Activated CD8-positive, alpha-beta memory T cell treated with anti-CD3 and anti-CD28 coated beads, Interleukin-2, amount 10 ng/mL, durations not matched to agents 7 days and 5 days (primary cell): ENCODE measurements at places on chromosomes 12 and 14.

DNA sequence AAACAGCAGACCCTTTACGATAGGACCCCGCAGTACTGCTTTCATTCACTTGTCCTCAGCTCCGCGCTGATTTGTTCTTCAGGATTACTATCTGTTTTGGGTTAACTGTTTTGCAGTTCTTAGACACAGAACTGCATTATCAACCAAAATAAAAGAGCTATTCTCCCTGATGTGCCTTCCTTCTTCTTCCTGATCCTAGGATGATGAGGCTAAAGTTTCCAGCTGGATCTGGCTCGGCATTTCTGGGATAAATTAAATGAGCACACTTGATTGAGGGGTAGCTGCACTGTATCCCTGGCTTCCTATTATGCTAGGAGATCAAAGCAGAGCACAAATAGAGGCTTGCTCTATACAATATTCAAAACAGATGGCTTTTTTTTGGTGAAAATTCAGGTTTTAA lies 165.7 kb downstream of the FBXL14 start:
- no peaks in the 10 kb centered on the region for H3K27me3 ChIP-seq
- H3K36me3 ChIP-seq, result peaks cover 4% of the 10 kb centered on the region
- H3K4me1 ChIP-seq, result peaks cover 12% of the 10 kb centered on the region

- DNase-seq, result no peak
- no peak overlapping the region for H3K27ac ChIP-seq
- H3K4me3 ChIP-seq, result no peak overlapping the region
- H3K4me1 ChIP-seq, result no peaks in the 10 kb centered on the region
Observed at GRCh38 chr12:121255433-121255832, 41.1 kb downstream of the CAMKK2 start.

GRCh38 chr14:80448267-80448666 lies 237.0 kb upstream of the DIO2 start:
- H3K4me3 ChIP-seq, result no peak overlapping the region
- H3K36me3 ChIP-seq, result no peaks in the 10 kb centered on the region
- no peaks in the 10 kb centered on the region for H3K27me3 ChIP-seq

GRCh38 chr12:12378616-12379015 lies 21.7 kb downstream of the BORCS5 start:
- no peaks in the 10 kb centered on the region for H3K27me3 ChIP-seq
- no peak overlapping the region for H3K4me3 ChIP-seq
- H3K27ac ChIP-seq, result peak overlapping the region; percentile 99
- peaks cover 57% of the 10 kb centered on the region for H3K4me1 ChIP-seq
- H3K36me3 ChIP-seq, result peaks cover 48% of the 10 kb centered on the region

DNA sequence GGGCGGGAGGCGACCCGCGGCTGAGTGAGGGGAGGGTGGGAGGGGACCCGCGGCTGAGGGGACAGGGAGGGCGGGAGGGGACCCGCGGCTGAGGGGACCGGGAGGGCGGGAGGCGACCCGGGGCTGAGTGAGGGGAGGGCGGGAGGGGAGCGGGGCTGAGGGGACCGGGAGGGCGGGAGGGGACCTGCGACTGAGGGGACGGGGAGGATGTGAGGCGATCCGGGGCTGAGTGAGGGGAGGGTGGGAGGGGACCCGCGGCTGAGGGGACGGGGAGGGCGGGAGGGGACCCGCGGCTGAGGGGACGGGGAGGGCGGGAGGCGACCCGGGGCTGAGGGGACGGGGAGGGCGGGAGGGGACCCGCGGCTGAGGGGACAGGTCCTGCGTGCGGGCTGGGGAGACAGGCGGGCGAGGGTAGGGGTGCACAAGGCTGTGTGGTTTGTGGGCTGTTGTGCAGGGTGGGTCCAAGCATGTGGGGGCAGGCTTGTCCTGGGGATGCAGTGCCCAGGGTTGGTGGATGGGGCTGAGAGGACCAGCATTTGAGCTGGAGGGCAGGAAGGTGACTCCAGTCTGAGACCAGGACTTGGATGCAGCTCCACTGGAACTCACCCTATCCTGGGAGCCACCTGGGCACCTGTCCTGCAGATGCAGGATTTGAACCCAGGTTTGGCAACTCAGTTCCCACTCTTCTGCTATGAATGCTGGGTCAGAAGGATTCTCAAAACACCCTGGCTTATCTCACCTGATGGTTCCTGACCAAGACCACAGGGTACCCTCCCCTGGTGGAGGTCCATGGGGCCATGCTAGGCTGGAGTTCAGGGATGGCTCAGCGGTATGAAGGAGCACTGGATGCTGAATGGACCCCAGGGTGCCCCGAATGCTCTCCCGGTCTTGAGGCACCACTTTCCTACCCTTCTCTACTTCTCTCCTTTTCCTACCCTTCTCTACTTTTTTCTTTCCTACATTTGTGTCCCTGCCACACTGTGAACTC lies 9.4 kb downstream of the PLD4 start:
- no peaks in the 10 kb centered on the region for H3K36me3 ChIP-seq
- H3K4me1 ChIP-seq, result peaks cover 2% of the 10 kb centered on the region
- no peak for DNase-seq
- H3K4me3 ChIP-seq, result peak overlapping the region; percentile 42
- H3K27ac ChIP-seq, result no peak overlapping the region

DNA sequence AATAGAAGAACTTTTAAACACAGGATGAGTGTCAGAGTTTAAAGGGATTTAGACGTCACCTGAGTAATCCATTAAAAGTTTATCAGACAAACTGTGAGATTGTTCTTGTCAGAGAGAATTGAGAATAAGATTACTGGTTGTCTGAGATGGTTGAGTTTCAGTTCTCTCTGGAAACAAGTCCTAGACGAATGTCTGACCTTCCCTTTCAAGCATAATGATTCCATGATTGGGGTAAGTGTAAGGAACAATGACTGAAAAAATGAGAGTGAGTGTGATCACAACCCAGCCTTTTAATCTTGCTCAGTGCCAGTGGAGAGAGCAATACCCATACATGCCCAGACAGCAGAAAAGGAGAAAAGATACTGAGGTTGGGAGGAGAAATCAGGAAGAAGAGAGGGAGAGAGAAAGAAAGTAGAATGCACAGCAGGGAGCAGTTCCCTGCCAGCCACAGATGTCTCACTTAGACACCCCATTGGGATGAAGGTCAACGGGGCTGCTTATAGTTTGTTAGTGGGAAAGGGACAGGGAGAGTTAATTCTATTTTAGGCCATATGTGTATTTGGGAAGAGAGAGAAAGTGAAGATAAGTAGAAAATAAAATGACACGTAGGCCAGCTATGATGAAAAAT lies 4.3 kb downstream of the GRIP1 start:
- H3K4me3 ChIP-seq, result no peak overlapping the region
- peaks cover 1% of the 10 kb centered on the region for H3K36me3 ChIP-seq
- no peak for DNase-seq
- no peak overlapping the region for H3K27ac ChIP-seq
- H3K4me1 ChIP-seq, result no peaks in the 10 kb centered on the region

- no peaks in the 10 kb centered on the region for H3K4me1 ChIP-seq
- H3K27ac ChIP-seq, result no peak overlapping the region
- H3K36me3 ChIP-seq, result no peaks in the 10 kb centered on the region
- no peak overlapping the region for H3K4me3 ChIP-seq
Observed at GRCh38 chr12:105921872-105922669, 216.7 kb downstream of the NUAK1 start.

DNA sequence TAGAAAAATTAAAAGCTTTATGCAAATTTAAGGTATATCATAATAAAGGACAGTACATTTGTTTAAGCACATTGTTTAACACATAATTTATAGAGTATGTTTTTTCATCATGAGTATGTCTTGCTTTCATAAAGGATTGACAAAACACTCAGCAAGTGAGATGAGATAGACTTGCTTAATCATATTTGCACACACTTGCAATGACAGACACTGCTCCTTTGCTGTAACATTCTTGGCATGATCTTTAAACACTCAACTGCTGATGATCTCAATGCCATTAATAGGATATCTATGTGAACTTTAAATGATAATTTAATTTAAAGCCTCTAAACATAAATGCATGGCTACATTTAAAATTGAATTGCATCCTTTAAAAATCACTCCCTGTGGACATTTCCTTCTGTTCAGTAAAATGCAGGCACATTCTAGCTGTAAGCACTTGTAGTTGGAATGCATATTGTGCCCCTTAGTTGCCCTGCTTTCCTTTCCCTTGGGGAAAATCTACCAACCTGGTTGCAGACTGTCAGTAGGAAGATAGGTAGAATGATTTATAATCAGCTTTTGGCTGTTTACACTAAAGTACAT lies 979.0 kb downstream of the TMTC2 start:
- no peak for DNase-seq
- no peaks in the 10 kb centered on the region for H3K36me3 ChIP-seq
- H3K4me1 ChIP-seq, result no peaks in the 10 kb centered on the region
- no peaks in the 10 kb centered on the region for H3K27me3 ChIP-seq
- no peak overlapping the region for H3K4me3 ChIP-seq

GRCh38 chr14:99764222-99764706 lies 28.9 kb upstream of the EML1 start:
- H3K4me3 ChIP-seq, result no peak overlapping the region
- no peak for DNase-seq
- no peaks in the 10 kb centered on the region for H3K4me1 ChIP-seq
- no peak overlapping the region for H3K27ac ChIP-seq
- no peaks in the 10 kb centered on the region for H3K36me3 ChIP-seq

- no peak for DNase-seq
- H3K4me1 ChIP-seq, result peaks cover 5% of the 10 kb centered on the region
- H3K36me3 ChIP-seq, result no peaks in the 10 kb centered on the region
- H3K4me3 ChIP-seq, result no peak overlapping the region
Observed at GRCh38 chr12:98149691-98150210, 365.6 kb upstream of the TMPO start.

DNA sequence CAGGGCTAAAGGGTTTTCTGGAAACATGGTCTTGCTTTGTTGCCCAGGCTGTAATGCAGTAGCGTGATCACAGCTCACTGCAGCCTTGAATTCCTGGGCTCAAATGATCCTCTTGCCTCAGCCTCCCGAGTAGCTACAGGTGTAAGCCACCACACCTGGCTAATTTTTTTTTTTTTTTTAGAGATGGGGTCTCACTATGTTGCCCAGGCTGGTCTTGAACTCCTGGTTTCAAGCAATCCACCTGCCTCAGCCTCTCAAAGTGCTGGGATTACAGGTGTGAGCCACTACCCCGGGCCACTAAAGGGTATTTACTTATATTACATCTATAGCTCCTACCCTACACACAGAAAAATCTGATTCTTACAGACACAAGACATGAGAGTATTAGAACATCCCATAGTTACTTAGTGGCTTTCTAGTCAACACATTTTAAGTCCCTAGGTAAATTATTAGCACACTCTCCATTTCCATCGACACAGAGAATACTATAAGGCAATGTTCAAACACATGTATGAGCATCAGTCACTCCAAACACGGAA lies 6.2 kb upstream of the DCAF11 start:
- H3K4me1 ChIP-seq, result peaks cover 36% of the 10 kb centered on the region
- H3K4me3 ChIP-seq, result peak overlapping the region; percentile 17
- peaks cover 18% of the 10 kb centered on the region for H3K36me3 ChIP-seq
